ENCODE measurements at places on chromosomes 13 and 19. TPM values are rescaled to one million over a fixed set of nuclear protein-coding genes. Genes with fewer than 3 reads are reported as not detected.

DNA sequence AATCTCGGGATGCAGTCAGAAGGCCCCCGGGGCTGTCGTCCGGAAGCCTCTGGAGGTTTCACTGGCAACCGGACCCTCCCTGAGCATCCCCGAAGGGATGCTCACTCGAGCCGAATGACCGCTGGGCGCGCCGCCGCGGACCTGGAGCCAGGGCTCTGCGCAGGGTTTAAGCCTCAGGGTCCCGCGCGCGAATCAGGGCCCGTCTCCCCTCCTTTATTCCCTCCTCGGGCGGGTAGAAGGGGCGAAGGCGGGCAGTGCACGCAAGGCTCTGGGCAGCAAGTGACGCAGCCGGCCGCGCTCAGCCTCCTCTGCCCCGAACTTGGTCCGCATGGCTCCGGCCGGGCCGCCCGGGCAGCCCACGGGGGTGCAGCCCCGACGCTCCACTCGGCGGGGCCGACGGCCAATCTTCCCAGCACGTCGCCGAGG lies 572 bp downstream of the SHISA2 start:
- H3K4me1 ChIP-seq = no peaks in the 10 kb centered on the region
- H3K36me3 ChIP-seq = no peaks in the 10 kb centered on the region
- H3K27ac ChIP-seq = peak overlapping the region; percentile 42
- H3K4me3 ChIP-seq = peak overlapping the region; percentile 52
- DNase-seq = peak; percentile 66
- H3K27me3 ChIP-seq = peaks cover 48% of the 10 kb centered on the region

DNA sequence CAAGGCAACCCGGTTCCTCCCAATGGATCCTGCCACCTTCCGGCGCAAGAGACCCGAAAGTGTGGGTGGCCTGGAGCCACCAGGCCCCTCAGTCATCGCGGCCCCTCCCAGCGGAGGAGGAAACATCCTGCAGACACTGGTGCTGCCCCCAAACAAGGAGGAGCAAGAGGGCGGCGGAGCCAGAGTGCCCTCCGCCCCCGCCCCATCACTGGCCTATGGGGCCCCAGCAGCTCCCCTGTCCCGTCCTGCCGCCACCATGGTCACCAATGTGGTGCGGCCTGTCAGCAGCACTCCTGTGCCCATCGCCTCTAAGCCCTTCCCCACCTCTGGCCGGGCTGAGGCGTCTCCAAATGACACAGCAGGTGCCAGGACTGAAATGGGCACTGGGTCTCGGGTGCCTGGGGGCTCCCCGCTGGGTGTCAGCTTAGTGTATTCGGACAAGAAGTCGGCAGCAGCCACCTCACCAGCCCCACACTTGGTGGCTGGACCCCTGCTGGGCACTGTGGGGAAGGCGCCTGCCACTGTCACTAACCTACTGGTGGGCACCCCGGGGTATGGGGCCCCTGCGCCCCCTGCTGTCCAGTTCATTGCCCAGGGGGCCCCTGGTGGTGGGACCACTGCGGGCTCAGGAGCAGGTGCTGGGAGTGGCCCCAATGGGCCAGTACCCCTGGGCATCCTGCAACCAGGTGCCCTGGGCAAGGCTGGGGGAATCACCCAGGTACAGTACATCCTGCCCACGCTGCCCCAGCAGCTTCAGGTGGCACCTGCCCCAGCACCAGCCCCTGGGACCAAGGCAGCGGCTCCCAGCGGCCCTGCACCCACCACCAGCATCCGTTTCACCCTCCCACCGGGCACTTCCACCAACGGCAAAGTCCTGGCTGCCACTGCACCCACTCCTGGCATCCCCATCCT lies 11.2 kb upstream of the PRR19 start:
- H3K4me3 ChIP-seq = no peak overlapping the region
- H3K27ac ChIP-seq = no peak overlapping the region
- peaks cover 81% of the 10 kb centered on the region for H3K36me3 ChIP-seq
- peaks cover 5% of the 10 kb centered on the region for H3K4me1 ChIP-seq
- DNase-seq = no peak

- H3K4me3 ChIP-seq = no peak overlapping the region
- no peak overlapping the region for H3K27ac ChIP-seq
- no peaks in the 10 kb centered on the region for H3K36me3 ChIP-seq
- H3K27me3 ChIP-seq = no peaks in the 10 kb centered on the region
These were observed 18.6 kb downstream of the SCEL start for GRCh38 chr13:77554069-77554468.

ZNF729 gene
- total RNA-seq = not detected
